Smooth muscle cell of bladder (primary cell): ENCODE measurements at places on chromosomes 11 and 22. TPM values are rescaled to one million over a fixed set of nuclear protein-coding genes. Genes with fewer than 3 reads are reported as not detected.

Gene DESI1
- 9.0 and 9.1 TPM in 2 replicates for total RNA-seq

Gene LRRC74B
- total RNA-seq = not detected in 2 replicates

Gene SLC5A1
- total RNA-seq = not detected in 2 replicates

Gene SOX6
- total RNA-seq = 0.18 and 1.00 TPM in 2 replicates

Gene APOL4
- total RNA-seq = 0.65 and 2.3 TPM in 2 replicates

Gene TRPM5
- total RNA-seq = not detected in 2 replicates

Gene NCAM1
- total RNA-seq = 0.14 and 0.28 TPM in 2 replicates

Gene CHRNA10
- total RNA-seq = 0.43 and 0.83 TPM in 2 replicates

Gene MS4A4A
- total RNA-seq = not detected in 2 replicates

Gene SMC1B
- total RNA-seq = not detected in 2 replicates

Gene APOA5
- not detected in 2 replicates for total RNA-seq

Gene THAP12
- total RNA-seq = 32.1 and 33.7 TPM in 2 replicates

Gene NCAPH2
- 17.1 and 18.6 TPM in 2 replicates for total RNA-seq

Gene FAM118B
- total RNA-seq = 14.4 and 20.1 TPM in 2 replicates

Gene OSBP2
- 0.83 and 1.00 TPM in 2 replicates for total RNA-seq

Gene HTR3B
- total RNA-seq = not detected in 2 replicates

Gene GP1BB
- 1.00 and 1.5 TPM in 2 replicates for total RNA-seq

Gene SYTL2
- total RNA-seq = 29.2 and 33.4 TPM in 2 replicates

Gene B3GAT1
- total RNA-seq = 0.09 TPM in 1 of 2 replicates, not detected in the other

Gene DDI1
- under 0.01 TPM in 1 of 2 replicates, not detected in the other for total RNA-seq

Gene MS4A6A
- not detected in 2 replicates for total RNA-seq

Gene APOBEC3B
- total RNA-seq = 0.37 and 0.43 TPM in 2 replicates

Gene CARNS1
- total RNA-seq = under 0.01 and 0.09 TPM in 2 replicates

Gene RBFOX2
- total RNA-seq = 147 and 164 TPM in 2 replicates

Gene DBX1
- total RNA-seq = not detected in 2 replicates

Gene OR10W1
- total RNA-seq = not detected in 2 replicates

Gene TMEM191B
- 0.65 and 0.85 TPM in 2 replicates for total RNA-seq

Gene ANO5
- total RNA-seq = under 0.01 and 0.18 TPM in 2 replicates

Gene C11orf65
- total RNA-seq = 0.83 and 1.3 TPM in 2 replicates

Gene KCTD21
- total RNA-seq = 4.1 and 6.9 TPM in 2 replicates

Gene DUSP8
- under 0.01 and 0.09 TPM in 2 replicates for total RNA-seq

Gene WNT11
- total RNA-seq = 0.28 and 1.1 TPM in 2 replicates

Gene NXPE4
- total RNA-seq = not detected in 2 replicates

Gene MS4A3
- not detected in 2 replicates for total RNA-seq

Gene TBX1
- total RNA-seq = not detected in 2 replicates

Gene SYT7
- total RNA-seq = 0.74 and 1.4 TPM in 2 replicates

Gene CCDC116
- 0.14 and 0.18 TPM in 2 replicates for total RNA-seq

Gene MPPED1
- total RNA-seq = not detected in 2 replicates

Gene HEPHL1
- 0.14 TPM in 1 of 2 replicates, not detected in the other for total RNA-seq

Gene PTPN5
- under 0.01 TPM in 1 of 2 replicates, not detected in the other for total RNA-seq

Gene UBQLNL
- 0.14 and 0.18 TPM in 2 replicates for total RNA-seq

Gene NPAS4
- not detected in 2 replicates for total RNA-seq

Gene OSM
- not detected in 2 replicates for total RNA-seq

Gene SHANK3
- 0.57 and 0.74 TPM in 2 replicates for total RNA-seq

Gene TM7SF2
- 22.8 and 28.9 TPM in 2 replicates for total RNA-seq
